Mesothelial cell of epicardium (in vitro differentiated cells): ENCODE measurements at places on chromosomes 16 and 17.

- DNase-seq, result no peak
These were observed 17.4 kb upstream of the ERN1 start for GRCh38 chr17:64147110-64148016.

- DNase-seq, result no peak
These were observed 10.2 kb downstream of the NLRC3 start for GRCh38 chr16:3566990-3567389.

DNA sequence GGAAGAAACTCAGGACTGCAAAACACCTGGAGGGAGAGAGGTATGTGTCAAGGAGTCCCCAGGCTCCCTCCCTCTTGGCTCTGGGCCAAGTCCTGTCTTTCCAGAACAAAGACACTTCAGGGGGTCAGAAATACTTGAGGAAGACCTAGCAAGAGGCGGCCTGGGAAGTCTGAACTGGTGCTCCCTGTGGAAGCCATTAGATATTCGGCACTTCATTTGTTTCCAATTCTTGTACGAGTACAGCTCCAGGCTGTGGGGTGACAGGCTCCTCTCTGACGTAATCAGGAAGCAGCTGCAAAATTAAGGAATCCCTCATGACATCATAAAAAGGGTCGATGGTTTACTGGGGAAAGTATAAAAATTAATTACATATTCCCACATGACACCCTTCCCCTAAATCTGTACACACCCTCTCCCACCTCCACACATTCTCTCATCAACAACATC is 108.7 kb downstream of the SMG6 start:
- peak; percentile 52 for DNase-seq

DNA sequence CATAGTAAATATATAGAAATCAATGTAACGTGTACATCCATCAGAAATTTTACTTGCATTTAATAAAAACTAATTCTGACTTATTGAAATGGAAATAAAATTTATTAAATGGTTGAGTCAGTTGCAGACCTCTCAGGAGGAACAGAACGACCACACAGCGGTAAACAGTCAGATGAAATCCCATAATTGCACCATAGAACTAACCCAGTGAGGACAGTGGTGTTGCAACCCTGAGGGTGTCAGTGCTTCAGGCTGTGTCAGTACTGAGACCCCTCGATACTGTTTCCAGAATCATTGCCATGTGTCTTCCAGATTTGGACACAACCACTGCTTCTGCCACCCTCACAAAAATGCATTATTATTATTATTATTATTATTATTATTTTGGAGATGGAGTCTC is 29.0 kb upstream of the SSTR2 start:
- no peak for DNase-seq

GRCh38 chr16:58026139-58026704 is 668 bp downstream of the MMP15 start:
- no peak for DNase-seq

- no peak for DNase-seq
These were observed 30.8 kb downstream of the B9D1 start for GRCh38 chr17:19331543-19332245.

DNA sequence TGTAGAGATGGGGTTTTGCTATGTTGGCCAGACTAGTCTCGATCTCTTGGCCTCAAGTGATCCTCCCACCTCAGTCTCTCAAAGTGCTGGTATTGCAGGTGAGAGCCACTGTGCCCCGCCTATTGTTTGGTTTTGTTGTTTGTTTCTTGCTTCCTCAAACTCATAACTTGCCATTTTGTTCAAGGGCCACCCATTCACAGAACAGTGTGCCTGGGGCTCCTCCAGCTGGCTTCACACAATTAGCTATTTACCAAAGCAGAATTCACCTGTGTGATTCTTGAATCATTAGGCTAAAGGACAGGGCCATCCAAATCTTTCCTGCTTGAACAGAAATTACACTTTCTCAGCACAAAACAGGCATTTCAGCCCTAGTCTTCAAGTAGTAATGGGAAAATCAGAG is 7.2 kb downstream of the ABHD15 start:
- no peak for DNase-seq

DNA sequence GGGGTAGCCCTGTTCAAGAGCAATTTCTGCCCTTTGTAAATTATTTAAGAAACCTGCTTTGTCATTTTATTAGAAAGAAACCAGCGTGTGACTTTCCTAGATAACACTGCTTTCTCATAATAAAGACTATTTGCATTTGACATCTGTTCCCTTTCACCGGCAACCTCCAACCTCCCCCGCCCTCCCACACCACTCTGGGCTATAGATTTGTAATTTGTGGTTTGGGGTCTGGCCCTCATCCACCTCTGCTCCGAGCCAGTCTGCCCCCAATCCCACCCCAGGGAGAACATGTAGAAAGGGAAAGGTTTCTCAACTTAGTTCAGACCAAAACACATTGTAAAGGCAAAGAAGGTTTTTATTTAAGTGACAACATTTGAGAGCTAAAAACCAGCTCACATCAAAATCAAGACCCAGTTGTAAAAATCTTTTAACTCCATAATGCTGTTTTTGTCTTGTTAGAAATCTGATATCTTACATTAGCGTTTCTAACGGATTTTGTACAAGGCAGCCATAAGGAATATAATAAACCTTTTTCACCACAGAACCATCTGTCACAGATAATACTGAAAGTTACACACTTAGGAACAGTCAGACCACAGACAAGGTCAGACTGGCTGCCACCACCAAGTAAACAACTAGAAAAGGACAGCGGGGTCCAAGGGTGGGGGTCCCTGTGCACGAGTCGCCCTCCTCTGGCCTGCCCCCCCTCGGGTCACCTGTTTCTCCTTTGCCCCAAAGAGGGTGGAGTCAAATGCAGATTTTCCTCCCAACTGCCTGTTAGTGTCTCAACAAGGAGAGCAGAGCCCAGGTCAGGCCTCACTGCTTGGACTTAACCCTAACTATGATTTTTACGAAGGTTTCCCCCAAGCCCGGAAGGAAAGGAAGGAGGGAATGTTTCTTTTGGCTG is 6.9 kb downstream of the PIMREG start:
- no peak for DNase-seq

- DNase-seq, result no peak
These were observed 221.8 kb upstream of the TNRC6C start for GRCh38 chr17:77736721-77737120.

- no peak for DNase-seq
These were observed 14.6 kb upstream of the CLEC10A start for GRCh38 chr17:7094652-7095019.

DNA sequence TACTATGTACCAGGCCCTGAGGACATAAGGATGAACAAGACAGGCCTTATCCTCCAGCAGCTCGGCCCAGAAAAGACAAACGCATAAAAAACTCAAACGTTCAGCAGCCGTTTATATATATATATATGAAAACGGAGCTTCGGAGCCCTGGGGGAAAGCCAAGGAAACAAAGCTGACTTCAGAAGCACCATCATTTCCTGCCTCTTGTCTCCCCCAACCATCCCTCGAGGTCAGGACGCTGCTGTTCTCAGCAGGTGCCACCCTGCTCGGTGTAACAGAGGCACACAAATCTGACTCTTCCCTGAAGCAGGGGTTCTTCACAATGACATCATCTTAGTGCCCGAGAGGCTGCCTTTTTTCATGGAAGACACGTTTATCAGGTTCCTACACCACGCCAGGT is 146.9 kb downstream of the ZNF423 start:
- no peak for DNase-seq

GRCh38 chr17:6139447-6139832 is 69.3 kb downstream of the WSCD1 start:
- no peak for DNase-seq

DNA sequence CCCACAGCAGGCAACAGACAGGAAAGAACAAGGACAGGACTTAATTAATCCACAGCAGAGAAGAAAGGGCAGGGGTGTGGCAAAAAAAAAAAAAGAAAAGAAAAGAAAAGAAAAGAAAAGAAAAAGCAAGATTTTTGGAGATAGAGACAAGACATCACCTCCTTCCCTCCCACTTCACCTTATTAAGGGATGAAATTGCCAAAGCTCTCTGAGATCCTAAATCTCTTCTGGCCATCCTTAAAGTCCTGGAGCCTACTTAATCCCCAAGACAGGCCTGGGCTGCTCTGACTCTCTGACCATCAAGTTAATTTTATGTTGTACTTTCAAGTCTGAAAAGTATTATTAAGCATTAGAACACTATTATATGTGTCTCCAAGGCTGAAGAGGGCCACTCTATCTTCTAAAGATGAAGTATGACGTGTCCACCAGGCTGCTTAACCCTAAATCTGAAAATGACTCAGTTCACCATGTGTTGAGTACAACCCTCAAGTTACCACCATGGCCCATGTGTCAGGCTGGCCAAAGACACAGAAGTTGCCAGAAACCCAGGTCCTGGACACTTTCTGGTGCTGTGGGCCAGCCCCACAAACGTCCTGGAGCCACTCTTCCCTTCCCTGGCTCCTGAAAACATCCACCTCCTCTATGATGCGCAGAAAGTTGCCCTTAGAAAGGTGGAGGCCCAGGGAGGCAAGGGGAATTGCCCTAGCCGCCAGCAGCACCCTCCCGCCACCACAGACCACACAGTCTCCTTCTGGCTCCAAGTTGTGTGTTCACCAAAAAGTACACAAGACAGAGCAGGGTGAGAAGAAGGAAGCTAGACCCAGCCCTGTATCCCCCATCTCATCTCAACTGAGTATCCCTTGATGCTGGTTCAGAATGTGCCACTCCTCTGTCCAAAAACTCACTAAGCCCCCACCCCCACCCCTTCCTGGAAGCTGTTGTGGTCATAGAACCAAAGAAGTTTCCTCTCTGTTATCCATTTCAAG is 2.7 kb downstream of the SOCS1 start:
- no peak for DNase-seq
